ENCODE measurements at places on chromosomes 3 and 15. TPM values are rescaled to one million over a fixed set of nuclear protein-coding genes. Genes with fewer than 3 reads are reported as not detected.

GRCh38 chr3:102471001-102471400 lies 36.2 kb downstream of the ZPLD1 start:
- DNase-seq = no peak

DNA sequence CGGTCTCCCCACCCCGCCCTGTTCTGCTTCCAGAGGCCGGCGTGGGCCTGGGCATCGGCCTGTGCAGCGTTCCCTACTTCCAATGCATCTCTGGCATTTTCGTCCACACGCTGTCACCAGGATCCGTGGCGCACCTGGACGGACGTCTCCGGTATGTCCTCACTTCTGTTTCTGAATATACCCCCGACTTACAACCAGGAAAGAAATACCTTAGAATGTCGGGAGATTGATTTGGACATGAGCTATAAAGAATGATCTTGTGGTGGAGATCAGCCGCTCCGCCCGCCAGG lies 41.4 kb downstream of the STARD5 start:
- no peak for DNase-seq

- no peak for DNase-seq
These were observed 37.9 kb downstream of the AGTR1 start for GRCh38 chr3:148735597-148735996.

PP2D1 gene
- total RNA-seq = not detected

GRCh38 chr3:99344216-99344615 lies 294.2 kb upstream of the COL8A1 start:
- no peak for DNase-seq

DNA sequence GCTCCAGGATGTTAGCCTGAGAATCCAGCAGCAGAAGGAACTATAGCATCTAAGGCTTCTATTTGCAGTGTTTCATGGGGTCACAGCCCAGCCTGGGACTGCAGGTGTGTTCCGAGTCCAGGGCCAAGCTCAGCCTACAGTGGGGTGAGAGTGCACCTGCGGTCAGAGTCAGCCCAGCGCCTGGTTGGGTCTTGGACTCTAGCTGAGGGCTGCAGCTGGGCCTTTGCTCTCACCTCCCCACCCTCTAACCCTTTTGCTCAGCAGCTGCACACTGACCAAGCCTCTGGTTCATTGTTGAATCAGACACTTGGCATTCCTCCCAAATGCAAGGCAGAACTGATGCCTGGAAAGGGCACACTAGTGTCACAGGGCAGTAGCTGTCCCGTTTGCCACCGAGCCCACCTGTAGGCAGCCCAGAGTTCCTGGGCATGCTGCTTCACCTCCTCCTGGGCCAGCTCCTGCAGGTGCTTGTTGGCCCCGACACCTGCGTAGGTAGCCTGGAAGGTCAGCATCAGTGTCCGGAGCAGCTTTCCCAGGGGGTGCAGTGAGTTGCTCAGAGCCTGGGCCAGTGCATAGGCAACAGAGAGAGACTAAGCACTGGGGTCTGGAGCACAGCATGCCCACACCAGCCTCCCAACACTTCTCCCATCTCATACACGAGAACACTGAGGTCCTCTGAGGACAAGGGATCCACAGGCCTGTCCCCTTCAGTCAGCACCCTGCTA lies 17.5 kb downstream of the ALS2CL start:
- DNase-seq = no peak

DNA sequence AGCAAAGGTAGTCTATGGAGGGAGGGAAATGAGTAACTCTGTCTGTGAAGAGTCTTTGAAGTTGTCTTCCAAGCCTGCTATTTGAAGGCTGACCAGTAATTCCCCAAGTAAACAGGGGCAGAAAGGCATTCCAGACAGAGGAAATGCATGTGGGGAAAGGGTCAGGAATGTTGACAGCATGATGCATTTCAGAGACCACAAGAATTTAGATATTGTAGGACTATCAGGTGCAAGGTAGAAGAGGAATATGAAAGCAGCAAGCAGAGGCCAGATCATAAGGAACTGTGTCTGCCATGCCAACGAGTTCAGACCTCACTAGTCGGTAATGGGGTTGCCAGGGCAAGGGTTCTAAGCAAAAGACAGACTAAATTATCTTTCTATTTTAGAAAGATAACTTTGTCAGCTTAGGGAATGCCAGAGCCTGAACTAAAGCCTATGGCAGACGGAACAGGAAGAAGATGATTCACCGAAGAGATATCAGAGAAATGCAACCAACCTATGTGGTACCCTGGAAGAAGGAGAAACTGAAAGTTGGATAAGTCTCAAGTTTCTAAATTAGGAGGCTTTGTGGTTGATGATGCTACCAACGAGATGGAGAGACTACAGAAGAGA lies 327.0 kb upstream of the RORA start:
- no peak for DNase-seq

DNA sequence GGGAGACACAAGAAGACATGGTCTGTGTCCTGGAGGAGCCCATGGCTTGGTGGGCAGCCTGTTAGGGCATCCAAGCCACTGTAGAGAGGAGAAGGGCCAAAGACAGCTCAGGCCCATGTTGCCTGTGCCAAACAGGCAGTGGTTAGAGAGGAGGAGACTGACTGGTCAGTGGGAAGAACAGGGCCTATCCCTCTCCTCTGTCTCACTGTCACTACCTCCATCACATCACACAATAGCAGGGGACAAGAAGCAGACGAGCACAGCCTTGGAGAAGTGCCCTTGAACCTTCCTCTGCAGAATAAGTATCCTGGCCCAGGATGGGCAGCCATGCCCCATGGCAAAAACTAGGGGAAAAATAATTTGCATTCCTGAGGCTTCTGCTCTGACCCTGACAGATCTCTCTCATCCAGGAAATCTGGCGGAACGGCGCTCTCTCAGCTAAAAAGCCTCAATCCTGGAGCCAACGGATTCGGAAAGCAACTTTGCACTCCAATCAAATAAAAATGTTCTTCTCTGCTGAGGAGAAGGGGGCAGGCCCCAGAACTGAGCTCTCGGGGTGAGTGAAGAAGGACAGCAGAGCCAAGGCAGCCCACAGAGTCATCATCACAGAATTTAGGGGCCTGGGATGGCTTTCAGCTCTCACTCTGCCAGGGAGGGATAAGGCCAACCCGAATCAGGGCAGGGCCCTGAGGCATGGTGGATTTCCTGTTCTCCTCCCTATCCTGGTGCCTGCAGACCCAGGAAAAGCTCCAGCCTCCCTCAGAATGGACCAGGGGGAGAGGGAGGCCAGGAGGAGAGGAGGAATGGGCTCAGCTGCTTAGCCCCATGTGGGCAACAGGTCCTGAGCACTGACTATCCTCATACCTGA lies 1.6 kb downstream of the SHF start:
- DNase-seq = no peak

- no peak for DNase-seq
These were observed 38.0 kb downstream of the PRICKLE2 start for GRCh38 chr3:64187065-64187959.

FAM174B gene
- 0.91 TPM for total RNA-seq

DNA sequence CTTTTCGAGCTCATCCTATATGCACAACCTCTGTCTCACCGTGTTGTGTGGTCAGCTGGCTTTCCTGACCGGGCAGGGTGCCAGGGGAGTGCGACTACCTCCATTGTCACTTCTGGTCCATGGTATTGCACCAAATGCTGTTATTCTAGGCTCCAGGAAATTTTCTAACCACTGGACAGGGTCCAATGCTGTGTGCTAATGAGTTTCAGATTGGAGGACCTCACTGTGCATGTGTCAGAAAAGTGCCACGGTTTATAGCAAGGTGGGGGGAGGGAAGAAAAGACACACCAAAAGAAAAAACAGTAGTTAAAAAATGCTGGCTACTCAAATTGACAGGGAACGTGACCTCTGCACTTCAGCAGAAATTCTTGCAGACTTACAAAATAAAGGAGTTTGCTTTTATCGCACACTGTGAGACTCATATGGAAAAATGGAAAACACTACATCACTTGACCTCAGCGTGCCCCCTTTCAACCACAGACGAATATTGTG lies 480.1 kb downstream of the FOXP1 start:
- DNase-seq = no peak

- DNase-seq = no peak
These were observed 63.9 kb upstream of the RNU6-1 start for GRCh38 chr15:67903708-67904107.

GRCh38 chr3:129553719-129554118 lies 10.7 kb downstream of the H1-8 start:
- no peak for DNase-seq

- no peak for DNase-seq
These were observed 399.4 kb downstream of the SHQ1 start for GRCh38 chr3:72448858-72449257.

DNA sequence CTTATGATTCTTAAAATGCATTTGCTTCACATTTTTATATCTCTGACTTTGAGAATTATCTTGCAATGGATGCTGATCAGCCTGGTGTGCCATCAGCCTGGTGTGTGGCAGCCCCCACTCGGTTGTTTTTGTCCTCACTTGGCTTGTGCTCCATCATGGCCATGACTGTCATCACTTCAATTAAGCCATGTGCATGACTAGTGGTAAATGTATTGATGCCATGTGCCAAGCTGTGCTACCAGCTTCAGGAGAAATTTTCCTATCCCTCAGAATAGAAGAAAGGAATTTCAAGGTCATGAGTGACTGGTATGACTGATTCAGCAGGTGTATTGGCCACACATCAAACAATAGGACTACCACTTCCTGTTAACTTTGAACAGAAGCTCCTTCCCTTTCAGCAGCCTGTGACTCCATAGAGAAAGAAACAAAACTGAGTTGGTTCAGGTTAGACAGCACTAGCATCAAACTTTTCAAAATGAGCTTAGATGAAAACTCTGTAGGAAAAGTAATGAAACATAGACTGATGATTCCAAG lies 251.7 kb downstream of the GRM7 start:
- no peak for DNase-seq

All from activated B cell treated with CpG ODN at 0.5 μM for 24 hours (primary cell).